ENCODE measurements at places on chromosomes 1 and 21.

GRCh38 chr1:13622446-13622845 lies 38.8 kb downstream of the PDPN start:
- DNase-seq: no peak

GRCh38 chr1:228454238-228454637 lies 32.9 kb upstream of the RNF187 start:
- DNase-seq: no peak

GRCh38 chr1:157085421-157085820 lies 14.2 kb downstream of the ETV3L start:
- DNase-seq: peak; percentile 89

GRCh38 chr1:240706150-240706935 lies 94.4 kb upstream of the GREM2 start:
- peak; percentile 87 for DNase-seq

DNA sequence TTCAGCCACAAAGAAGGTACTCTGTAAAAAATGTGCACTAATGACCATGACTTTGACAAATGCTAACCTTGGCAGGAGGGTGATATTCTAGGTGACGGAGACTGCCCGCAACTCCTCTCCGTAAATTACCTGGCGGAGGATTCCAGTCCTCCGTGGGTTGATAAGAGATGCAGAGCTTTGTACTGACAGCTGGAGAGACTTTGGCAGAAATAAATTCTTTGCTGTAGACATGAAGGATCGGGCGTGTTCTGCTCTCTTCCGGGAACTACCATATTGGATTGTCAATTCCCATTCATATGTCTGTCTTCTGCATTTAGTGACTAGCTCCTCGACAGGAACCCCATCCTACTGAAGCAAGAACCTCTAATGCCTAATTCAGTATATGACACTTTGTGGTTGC lies 158.3 kb upstream of the KAZN start:
- DNase-seq: no peak

- peak; percentile 83 for DNase-seq
Observed at GRCh38 chr1:215076322-215076721, 6.2 kb upstream of the KCNK2 start.

Data from MCF 10A (cell line).